ENCODE measurements at places on chromosomes 16 and 17.

- DNase-seq: peak; percentile 53
Observed at GRCh38 chr17:75404731-75405364, 630 bp downstream of the GRB2 start.

GRCh38 chr17:50634224-50634914 lies at the start of gene ABCC3:
Gene ABCC3, plus strand, starts transcription at chr17:50634881. Its CDS starts 56 bp downstream, at chr17:50634937.
- peak; percentile 34 for DNase-seq

DNA sequence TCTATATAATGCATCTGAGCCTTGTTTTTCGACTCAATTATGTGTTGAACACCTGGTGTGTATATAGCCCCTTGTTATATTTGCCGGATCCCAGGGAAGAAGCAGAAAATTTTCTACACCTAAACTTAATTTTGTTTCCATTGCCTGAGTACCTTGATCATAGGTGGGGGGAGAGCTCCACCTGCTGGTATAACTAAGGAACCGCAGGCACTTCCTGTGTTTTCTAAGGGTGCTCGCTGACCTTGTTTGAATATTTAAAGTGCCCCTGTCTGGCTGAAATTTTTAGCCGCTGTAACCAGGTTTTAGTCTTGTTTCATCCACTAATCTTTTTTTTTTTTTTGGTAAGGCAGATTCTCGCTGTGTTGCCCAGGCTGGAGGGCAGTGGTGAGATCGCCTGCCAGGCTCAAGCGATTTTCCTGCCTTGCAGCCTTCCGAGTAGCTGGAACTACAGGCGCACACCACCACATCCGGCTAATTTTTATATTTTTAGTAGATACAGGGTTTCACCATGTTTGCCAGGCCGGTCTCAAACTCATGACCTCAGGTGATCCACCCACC lies 6.5 kb upstream of the NUBP1 start:
- peak; percentile 62 for DNase-seq

DNA sequence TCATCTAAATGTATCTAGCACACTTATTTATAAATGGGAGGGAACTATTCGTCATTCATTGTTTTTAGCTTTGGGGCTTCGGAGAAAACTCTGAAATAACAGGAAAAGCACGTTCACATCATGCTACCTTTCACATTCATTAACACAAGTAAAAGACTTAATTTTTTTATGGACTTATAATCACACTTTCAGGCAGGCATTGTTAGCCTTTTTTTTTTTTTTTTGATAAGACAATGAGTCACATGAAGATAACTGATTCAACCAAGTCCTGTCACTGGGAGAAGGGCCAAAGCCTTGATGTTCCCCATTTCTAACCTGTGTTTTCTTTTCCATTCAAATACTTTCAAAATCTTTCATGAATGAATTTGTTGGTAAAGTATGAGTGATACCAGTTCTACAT lies 631.3 kb upstream of the CA10 start:
- no peak for DNase-seq

GRCh38 chr16:50244140-50244503 lies 22.2 kb upstream of the ADCY7 start:
- no peak for DNase-seq

DNA sequence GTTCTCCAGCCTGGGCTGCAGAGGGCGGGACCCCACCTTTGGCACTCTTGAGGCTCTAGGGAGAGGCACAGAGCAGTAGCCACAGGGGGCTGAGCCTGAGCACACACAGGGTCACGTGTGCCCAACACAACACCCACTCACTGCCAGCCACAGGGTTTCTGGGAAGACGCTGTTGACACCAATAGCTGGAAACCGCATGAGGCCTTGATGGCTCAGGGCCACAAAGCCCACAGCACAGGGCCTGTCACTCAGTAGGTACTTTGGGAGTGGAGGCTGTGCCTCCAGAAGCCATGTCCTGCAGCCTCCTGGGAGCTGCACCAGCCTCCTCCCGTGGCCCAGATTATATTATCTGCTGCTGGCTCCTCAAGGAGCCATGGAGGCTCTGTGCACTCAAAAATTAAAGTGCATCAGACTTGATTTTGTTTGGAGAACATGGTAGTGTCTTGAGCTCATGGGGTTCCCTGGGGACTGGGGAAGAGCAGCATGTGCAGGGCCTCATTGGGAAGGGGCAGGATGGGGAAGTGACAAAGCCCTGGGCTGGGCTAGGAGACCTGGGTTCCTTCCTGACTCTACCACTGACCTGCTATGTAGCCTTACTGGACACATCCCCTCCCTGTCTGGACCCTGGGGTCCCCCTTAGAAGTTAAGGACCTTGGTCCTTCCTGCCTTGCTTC lies 12.5 kb upstream of the SREBF1 start:
- DNase-seq: no peak

DNA sequence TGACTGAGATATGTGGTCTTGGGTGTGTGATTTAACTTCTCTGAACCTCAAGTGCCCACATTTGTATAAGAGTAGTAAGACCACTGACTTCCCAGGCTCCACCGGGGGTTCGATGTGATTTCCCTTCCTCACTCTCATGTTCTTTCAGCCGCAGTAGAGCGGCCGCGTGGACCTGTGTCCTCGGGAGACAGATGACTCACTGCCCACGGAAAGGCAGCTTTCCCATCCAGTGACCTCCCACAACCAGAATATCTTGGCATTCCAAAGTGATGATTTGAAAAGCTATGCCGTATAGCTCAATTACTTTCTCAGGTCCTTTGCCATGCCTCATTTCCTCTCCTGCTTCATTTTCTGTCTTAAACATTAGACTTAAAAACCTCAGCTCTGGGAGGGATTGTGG lies 73.6 kb downstream of the IL21R start:
- no peak for DNase-seq

DNA sequence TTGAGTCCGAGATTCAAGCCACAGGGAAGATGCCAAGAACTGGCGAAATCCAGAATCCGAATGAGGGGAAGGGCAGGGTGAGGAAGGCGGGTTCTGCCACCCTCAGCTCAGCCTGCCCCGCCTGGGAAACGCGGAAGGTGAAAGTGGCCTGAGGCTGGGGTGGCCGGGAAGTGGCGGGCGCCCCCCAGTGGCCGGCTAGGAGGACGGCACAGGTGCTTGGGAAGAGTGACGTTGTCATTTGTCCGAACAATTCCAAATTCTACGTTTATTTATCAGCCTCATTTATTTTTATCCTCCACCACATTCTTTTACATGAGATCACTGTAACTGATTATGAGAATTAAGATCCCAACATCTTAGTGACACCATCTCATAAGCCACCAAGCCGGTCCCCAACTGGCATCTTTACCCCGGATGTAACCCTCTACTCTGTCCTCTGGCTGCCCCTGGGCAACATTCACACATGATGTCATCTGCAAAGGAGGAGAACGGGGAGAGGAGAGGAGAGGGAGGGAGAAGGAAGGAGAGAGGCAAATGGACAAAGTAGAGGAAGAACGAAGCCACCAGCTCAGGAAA lies 21.3 kb downstream of the SRCIN1 start:
- DNase-seq: peak; percentile 79

- DNase-seq: no peak
Observed at GRCh38 chr16:3575491-3575890, 1.7 kb downstream of the NLRC3 start.

DNA sequence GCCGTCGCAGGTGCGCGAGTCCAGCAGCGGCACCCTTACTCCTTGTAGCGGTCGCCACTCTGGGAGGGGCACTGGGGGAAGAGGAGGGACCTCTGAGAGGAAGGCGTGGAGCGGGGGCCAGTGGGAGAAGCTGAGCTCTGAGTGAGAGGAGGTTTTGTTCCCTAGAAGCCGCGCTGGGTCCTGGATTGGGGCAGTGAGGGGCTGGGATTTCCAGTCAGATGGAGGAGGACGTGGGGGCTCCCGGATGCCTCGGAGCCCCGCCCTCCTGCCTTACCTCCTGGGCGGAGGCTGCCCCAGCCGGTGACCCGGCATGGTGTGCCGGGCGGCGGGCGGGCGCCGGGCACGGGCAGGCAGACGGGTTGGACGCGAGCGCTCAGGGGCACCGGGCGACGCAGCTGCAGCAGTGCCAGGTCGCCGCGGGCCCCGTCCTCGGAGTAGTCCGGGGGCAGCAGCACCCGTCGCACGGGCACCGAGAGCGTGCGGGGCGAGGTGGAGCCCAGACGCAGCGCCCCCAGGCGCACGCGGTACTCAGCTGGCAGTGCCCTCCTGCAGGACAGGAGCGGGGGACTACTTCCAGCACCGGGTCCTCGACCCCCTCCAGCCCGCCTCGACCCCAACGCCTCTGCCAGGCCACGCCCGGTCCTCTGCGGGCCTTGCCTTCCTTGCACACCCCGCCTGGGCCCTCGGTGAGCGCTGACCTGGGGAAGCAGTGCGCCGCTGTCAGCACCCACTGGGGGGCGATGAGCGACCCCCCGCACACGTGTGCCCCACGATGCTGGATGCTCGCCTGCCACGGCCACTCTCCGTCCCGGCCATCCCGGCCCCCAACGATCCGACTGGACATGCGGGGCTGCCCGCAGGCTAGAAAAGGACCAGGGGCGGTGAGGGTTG lies 2.0 kb downstream of the PRSS33 start:
- no peak for DNase-seq

DNA sequence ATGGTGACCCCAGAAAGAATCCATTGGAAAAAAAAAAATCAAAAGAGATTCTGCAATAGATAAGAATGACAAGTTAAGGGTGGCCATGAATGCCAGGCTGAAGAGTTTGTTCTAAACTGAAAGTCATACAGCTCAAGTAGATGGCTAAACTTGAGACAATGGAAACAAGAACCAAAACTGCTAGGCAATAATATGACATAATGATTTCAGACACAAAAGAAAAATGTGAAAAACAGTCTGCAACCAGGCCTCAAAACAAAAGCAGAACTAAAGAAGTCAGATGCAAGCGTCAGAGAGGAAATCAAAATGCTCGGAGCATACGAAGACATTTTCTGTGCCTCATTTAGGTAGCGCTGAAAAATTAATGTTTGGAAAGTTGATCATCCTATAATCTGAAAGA lies 54.4 kb upstream of the YPEL2 start:
- no peak for DNase-seq

DNA sequence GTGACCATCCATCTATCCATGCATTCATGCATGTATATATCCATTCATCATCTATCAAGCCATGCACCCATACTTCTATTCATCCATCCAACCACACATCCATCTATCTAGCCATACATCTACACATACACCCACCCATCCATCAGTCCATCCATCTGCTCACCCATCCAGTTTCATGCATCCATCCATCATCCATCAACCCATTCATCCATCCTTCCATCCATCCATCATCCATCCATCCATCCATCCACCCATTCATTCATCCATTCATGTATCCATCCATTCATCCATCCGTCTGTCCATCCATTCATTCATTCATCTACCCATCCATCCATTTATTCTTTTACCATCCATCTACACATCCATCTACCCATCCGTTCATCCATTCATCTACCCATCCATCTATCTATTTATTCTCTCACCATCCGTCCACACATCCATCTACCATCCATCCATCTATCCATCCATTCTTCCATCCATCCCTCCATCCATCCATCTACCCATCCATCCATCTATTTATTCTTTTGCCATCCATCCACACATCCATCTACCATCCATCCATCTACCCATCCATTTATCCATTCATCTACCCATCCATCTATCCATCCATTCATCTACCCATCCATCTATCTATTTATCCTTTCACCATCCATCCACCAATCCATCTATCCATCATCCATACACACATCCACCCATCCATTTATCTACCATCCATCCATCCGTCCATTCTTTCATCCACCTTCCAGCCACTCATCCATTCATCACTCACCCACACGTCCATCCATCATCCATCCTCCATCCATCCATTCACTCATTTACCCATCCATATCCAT lies 3.2 kb downstream of the CCL17 start:
- no peak for DNase-seq

All from BE2C (cell line).